Stimulated activated CD8-positive, alpha-beta memory T cell treated with anti-CD3 and anti-CD28 coated beads, Interleukin-12 subunit alpha, Interleukin-12 subunit beta, amount 100 ng/mL, for 1 hour (primary cell): ENCODE measurements at places on chromosomes 1 and 21.

- no peak for DNase-seq
These were observed 58.0 kb upstream of the PDC start for GRCh38 chr1:186518822-186519381.

DNA sequence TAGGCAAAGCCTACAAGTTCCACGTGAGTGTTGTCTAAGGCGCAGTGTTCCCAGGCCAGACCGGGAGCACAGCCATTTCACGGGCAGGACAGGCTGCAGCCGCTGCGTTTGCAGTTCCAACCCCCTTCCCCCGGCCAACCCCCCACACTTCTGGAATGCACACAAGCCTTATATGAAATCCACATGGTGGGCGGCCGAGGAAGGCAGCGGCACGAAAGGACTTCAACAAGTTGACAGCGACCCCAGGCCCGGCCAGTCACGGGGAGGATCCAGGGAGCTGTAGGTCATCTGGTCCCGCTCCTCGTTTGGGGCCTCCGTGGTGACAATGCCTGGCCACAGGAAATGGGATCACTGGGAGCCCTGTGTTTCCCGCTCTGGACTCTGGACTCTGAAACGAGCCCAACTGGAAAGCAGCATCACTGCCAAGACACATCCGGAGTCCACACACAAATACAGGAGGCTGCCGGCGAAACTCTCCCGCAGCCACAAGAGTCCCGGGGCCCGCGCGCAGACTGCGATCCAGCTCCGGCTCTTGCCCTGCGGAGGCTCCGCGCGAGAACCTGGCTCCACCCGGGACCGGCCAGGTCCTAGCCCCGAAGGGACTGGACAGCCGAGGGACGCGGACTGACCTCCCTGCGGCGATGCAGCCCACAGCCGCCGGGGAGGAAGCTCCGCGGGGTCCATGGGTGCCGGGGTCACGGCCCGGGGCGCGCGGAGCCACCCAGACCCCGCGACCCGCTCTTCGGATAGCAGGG, 794 bp downstream of the NID1 start:
- no peak for DNase-seq

- no peak for DNase-seq
These were observed 3.8 kb upstream of the GUCA2A start for GRCh38 chr1:42168391-42168670.

GRCh38 chr1:19412654-19413053, 72.7 kb downstream of the CAPZB start:
- no peak for DNase-seq

GRCh38 chr1:215140135-215140534, 57.6 kb downstream of the KCNK2 start:
- DNase-seq: no peak

DNA sequence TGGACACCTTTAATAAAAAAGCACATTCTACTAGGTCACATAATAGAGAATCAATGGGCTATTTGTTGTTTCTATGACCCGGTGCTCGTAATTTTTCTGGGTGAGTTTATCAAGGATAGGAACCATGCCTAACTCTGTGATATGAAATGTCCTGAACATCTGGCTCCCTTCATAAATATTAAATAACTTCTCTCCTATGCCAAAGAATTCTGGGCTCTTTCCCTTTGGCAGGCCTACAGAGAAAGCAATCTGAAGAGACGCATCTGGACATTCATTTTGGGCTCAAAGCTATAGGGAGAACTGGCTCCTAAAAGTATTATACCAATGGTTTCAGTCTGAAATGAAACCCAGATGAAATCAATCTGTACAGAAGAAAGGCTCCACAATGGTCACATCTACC, 38.8 kb upstream of the ANGPTL7 start:
- DNase-seq: no peak

DNA sequence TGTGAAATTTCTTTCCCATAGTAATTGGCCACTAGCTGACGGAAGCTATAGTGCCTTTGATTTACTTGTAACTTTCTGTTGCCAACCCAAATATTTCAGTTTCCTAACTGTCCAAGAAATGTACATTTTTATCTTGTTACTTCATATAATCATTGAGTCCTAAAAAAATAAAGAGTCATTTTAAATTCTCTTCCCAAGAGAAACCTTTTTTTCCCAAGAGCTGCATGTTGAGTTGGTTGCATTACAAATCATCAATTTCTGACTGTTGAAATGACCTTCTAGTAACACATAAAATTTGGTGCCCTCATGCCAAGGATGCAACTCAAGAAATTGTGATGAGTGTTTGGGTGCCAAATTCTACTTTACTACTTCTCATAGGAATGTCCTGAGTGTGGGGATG, 61.0 kb downstream of the HMCN1 start:
- no peak for DNase-seq
